ENCODE measurements at places on chromosomes 16 and 17.

DNA sequence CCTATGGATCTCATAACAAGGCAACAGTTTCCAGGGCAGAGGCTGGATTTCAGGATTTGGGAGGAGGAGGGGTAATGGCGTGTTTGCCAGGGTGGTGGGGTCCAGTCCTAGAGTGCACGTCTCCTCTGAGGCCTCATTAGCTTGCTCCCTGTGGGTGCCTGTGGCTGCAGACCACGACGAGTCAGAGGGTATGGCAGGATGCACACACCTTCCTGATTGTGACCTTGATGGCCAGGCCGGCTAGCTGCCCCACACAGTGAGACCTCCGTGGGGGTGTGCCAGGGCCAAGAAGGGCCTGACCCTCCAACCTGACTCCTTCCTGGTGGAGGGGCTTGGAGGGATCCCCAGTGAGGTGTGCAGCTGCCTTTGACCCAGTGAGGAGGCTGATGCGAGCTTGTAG lies 4.0 kb upstream of the SMTNL2 start:
- no peak for DNase-seq

DNA sequence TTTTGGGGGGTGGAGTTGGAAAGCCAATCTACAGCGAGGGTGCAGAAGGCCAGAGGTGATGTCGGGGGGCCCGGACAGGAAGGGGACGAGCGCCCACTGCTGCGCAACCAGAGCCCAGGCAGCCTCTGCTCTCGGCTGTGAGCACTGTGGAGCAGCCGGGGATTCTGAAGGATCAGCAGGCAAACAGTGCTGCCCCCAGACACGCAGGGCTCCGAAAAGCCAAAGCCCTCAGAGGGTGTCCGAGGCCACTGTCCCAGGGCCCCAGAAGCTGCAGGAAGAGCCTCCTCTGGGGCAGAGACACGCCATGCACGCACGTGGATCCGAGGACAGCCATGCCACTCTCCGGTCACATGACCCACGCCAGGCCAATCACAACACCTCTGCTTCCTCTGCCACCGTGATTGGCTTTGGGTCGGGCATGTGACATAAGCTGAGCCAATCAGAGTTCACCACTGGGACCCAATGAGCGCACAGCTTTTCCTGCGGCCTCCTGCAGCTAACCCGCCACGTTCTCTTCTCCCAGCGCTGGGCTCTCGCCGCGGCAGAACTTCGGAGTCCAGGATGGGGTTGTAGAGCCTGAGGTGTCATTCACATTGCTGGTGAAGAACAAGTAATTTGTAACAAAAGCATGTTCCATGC lies 40.7 kb downstream of the ACTG1 start:
- no peak for DNase-seq

GRCh38 chr16:80079072-80079471 lies 461.7 kb upstream of the DYNLRB2 start:
- DNase-seq, result no peak

DNA sequence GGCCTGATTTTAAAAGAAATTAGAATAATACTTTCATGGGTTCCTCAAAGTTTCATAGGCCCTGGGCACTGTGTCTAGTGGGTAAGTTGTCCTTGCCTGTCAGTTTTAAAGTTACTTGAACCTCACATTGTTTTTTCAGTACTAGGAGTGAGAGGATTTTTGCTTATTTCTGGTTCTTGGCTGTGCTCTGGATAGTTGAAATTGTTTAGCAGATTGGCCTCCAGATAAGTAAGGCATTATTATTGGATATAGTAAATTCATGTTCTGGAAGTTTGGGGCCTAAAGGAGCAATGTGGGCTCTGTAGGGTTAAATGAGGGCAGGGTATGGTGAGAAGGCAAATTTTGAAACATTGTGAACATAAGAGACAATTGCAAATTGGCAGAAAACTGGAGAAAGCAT lies 78.5 kb downstream of the WNT3 start:
- DNase-seq, result no peak

DNA sequence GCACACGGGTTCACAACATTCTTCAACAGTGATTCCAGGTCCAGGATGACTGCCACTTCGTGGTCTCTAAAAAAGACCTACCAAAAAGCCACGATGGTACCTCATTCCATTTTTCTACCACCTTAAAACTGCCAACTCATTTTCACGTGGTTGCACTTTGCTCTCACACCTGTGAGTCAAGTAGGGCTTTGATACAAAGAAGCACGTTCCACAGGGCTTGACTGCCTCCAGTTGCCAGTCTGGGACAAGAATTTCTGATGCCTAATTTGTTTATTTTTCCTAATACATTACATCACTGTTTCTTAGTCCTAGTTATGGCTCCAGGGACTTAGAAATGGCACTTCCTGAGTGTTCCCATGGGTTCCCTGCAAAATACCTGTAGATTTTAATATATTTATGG lies 911.6 kb upstream of the EEF2KMT start:
- no peak for DNase-seq

DNA sequence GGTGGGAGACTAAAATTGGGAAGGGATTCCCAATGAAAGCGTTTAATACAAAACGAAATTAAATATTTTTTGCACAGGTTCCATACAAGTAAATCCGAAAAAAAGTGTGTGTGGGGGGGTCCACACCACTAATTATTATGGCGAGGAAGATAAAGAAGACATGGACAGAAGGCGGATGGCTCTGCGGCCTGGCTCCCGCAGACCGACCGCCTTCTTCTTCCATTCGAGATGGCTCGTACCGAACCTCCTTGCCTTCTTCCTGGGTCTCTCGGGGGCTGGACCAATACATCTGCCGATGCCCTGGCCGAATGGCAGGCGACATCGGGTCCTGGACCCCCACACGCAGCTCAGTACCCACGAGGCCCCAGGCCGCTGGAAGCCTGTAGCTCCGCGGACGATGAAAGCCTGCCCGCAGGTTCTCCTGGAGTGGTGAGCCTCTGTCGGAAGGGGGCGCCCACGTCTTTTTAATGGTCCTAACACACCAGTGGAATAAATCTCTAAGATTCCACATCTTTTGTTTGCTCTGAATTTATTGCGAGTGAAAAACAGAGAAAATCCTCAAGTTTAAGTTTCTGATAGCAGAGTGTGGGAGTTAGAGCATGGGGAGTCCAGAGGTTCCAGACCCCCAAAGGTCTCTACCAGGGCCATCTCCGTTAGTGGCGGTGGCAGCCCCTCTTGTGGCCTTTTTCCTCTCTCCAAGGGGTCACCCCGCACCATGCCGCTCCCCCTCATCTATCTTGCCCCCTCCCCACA lies 1.4 kb downstream of the PRAC2 start:
- DNase-seq, result peak; percentile 22

- no peak for DNase-seq
Measured at GRCh38 chr17:5139458-5139732, 23.6 kb downstream of the USP6 start.

- DNase-seq, result no peak
Measured at GRCh38 chr17:42541041-42541833, 5.2 kb downstream of the NAGLU start.

DNA sequence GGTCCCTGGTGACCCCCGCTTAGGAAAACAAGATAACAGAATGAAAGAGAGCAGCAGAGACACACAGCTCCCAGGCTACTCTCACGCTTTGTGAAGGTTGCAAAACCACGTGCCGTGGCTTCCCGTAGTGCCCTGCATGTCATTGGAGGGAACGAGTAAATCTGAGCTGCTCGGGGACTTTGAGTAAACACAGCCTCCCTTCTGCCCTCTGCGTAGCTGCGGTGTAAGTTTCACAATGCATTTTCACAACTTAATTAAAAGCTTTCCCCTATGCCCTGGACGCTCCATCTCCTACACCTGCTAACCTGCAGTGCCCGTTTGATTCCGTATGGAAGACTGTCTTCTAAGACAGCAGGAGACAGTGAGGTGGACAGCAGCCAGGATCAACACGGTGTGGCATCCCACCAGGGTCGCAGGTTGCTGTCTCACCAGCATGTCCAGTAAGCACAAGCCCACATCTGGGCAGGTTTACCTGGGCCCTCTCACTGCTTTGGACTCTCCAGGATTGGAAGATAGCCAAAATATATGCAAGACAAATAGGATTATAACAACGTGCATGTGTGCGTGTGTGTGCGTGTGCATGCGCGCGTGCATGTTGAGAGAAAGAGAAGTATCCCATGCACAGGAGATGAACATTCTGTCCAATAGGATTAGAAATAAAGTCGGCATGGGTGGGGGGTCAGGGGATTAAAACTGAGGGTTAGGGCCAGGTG lies 116.4 kb upstream of the RCVRN start:
- no peak for DNase-seq

DNA sequence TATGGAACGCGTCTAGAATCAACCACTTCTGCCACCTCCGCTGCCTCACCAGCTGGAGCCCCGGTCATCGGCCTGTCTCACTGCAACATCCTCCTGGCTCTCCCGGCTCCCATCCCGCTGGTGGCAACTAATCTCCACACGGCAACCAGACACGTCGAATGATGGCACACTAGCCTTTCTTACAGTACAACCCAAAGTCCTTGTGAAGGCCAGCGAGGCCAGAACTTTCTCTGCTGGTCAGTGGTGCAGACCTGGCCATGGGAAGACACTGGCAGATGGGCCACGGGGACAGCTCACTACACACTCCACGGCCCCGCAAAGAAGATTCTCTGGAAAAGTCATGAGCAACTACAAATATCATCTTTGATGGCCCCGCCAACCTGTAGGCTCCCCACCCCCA lies 117.6 kb downstream of the RMI2 start:
- DNase-seq, result no peak

DNA sequence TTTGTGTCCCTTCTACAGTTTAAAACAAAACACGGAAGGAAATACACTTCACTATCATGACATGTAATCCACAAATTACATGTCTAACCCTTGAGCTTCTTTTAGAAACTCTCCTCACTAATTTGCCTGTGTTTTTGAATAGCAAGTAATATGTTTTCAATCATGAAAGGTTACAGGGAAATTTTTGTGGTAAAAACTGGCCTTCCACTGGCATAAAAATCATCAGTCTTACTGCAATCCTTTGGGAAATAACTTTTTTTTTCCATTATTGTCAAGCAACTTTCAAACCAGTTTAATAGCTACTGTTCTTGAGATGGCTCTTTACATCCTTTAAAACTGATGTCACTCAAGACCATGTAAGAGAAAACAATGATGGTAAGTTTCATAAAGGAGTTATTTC lies 27.0 kb downstream of the MYO1D start:
- DNase-seq, result no peak

DNA sequence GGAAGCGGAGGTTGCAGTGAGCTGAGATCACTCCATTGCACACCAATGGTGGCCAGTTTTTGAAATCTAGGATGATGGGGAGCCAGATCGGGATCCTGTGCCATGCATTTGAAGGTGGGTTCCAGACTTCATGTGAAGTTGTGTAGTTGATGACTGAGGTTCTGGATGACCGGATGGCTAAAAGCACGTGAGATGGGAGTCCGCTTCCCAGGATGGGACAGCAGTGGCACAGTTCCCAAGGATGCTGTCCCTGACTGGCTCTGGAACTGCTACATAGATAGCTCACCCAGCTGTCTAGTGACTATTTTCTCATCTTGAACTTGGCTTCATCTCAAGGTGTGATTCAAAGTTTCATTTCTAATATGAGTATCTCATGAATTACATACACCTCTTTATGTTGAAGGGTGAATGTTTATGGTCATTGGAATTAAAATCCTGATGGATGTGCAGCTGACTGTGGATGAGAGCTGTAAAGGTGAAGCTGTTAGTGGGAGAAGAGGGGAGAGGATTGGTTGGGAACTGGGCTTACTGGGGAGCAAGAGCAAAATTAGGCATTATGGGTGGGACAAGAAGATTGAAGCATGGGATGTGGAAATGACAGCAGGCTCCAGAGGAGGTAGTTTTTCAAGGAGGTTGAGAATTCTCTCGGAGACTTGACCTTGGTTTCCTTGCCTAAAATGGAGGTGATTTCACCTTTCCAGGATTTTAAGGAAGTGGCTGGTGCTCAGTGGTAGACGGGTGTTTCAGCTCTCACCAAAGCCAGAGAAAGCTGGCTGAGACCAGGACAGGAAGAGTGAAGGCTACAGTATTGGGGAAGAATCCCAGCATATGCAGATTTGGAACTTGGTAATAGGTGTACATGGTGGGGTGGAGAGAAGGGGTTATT lies 8.2 kb downstream of the TUFM start:
- no peak for DNase-seq
